NCI-H2081 (cell line): ENCODE measurements at places on chromosomes 3 and 15.
A peak's percentile ranks its signal among the peaks of the same experiment; 100 is the strongest.

DNA sequence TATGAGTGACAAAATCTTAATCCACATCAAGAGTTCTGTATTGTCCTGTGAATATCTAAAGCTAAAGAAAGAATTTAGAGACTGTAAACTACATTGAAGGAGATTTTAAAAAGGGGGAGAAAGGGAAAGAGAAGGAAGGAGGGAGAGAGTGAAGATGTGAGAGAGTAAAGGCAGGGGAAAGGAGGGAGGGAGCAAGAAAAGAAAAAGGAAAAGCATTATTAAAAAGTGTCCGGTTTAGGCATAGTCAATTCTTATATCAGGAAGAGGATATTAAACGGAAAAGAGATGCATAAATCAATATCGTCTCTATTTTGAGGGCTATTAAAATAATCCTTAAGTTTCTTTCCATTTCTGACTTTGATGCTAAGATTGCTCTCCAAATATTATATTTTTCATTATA, 332.1 kb downstream of the ROBO2 start:
- no peak for DNase-seq

DNA sequence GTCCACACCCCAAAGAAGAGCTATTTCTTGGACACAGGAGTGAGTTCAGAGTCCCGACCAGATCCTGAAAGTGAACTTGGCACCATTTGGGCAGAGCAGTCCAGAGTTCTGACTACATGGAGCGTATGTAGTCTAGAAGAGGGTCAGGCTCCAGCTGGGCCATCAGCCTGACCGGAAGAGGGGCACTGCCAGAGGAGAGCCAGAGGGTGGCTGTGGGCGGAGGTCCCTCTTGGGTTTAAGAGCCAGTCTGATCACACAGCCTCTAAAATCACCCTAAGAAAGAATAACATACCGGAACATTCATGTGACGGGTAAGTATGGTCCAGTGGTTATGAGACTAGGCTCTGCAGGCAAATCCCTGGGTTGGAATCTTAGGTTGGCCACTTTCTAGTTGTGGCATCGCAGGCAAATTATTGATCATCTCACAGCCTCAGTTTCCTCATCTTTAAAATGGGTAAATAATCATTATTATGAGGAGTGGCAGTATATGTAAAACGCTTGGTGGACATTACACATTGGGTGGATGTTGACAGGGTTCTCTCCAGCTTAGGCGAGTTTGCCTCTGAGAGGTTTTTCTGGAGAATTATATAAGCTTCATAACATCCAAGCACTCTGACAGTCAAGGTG, 2.1 kb upstream of the RAP2B start:
- no peak for DNase-seq

- DNase-seq = no peak
These were observed 36.5 kb downstream of the GOLGA6L10 start for GRCh38 chr15:82312586-82313349.

- DNase-seq = peak; percentile 61
These were observed 120.5 kb downstream of the PDZRN3 start for GRCh38 chr3:73504239-73504638.

DNA sequence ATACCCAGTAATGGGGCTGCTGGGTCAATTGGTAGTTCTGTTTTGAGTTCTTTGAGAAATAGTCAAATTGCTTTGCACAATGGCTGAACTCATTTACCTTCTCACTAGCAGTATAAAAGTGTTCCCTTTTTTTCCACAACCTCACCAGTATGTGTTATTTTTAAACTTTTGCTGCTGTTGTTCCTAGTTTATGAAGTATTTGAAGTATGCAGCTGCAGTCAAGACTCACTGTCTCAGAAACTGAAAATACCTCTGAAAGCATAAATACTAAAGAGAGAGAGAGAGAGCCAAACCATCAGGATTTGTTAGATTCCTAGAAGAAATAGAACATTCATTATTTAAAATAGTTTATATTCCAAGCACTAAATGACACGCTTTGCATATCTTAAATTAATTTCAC, 764.2 kb downstream of the NTRK3 start:
- DNase-seq = no peak

- DNase-seq = no peak
These were observed 422.0 kb upstream of the FRG2C start for GRCh38 chr3:75242012-75242735.

DNA sequence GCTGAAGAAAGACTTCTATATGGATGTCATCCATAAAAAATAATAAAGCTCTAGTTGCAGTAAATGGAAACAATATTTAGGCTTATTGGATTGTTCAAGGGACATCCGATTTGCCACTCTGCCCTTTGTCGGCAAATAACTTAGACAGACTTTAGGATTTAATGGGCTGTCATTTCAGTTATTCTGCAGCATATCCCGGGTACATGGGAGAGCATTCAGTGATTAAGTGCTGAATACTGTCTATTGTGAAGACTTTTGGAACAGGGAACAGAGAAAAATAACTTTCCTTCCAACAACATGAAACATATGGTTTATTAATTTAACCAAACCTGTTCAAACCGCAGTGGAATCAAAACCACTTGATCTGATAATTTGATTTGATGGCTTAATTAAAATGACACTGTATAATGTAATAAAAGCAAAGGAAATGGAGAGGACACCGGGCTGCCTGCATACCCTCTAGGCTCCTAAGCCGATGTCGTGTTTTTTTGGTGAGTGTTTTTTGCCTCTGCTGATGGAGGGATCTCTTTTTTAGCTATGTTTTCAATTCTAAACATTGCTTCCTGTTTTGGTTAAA, 199.3 kb downstream of the FEZF2 start:
- DNase-seq = no peak

GRCh38 chr3:142850395-142851023, 38.4 kb downstream of the PCOLCE2 start:
- DNase-seq = no peak

- no peak for DNase-seq
These were observed 21.4 kb downstream of the KPNA1 start for GRCh38 chr3:122493296-122493695.

GRCh38 chr3:145177828-145178227, 983.2 kb downstream of the PLOD2 start:
- no peak for DNase-seq

DNA sequence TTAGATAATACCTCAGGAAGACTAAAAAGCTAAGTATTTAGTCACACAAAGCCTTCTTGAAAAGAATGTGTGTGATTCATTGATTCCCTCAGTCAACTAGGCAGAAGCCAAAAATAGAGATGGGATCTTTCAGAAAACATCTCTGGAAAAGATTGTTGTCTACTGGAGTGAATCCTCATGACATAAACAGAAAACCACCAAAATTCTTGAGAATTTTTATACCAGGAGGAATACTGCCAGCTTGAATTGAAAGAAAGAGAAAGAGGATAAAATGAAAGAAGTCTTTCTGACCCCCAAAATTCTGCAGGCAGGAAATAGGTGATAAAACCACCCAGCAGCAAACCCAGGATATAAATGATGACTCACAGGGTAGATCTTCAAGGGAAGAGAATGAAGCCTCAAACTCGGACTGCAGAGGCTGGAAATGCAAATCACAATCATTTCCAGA, 363.1 kb upstream of the PLSCR5 start:
- no peak for DNase-seq

- no peak for DNase-seq
These were observed 139.1 kb downstream of the TLE3 start for GRCh38 chr15:69958496-69959084.

GRCh38 chr15:52095597-52096262, 16.8 kb downstream of the BCL2L10 start:
- DNase-seq = no peak

DNA sequence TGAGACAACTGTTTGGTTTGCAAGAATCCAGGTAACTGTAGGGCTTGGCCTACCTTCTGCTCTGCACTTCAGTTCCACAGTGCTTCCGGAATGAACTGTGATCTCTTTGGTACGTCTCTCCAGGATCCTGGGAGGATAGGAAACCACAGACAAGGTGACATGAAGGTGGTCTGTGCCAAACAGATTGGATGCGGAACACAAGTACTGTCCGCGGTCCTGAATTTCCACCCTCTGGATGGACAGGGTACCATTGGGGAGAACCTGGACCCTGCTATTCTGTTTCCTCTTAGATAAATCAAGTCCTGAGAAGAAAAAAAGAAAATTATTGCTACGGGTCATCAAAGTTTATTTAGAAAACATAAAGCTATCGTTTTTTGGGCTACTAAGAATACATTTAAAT, 17.3 kb downstream of the IGSF10 start:
- no peak for DNase-seq

DNA sequence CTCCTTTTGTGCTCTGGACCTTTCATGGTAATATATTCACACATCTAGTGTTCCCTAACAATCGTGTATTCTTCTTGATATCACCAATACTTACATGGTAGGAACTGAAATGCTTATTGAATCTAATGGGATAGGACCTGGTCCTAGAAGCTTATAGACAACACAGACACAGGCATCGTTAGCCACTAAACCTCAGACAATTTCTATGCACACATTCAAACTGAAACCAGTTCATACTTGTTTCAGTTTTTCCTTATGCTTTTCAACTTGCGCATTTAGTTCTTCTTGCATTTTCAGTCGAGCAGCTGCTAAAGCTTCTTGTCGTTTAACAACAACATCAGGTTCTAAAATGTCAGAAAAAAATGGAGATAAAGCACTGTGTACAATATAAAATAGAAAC, 2.3 kb downstream of the SELENOS start:
- no peak for DNase-seq

- no peak for DNase-seq
These were observed 54.4 kb downstream of the PGPEP1L start for GRCh38 chr15:98953000-98953787.

DNA sequence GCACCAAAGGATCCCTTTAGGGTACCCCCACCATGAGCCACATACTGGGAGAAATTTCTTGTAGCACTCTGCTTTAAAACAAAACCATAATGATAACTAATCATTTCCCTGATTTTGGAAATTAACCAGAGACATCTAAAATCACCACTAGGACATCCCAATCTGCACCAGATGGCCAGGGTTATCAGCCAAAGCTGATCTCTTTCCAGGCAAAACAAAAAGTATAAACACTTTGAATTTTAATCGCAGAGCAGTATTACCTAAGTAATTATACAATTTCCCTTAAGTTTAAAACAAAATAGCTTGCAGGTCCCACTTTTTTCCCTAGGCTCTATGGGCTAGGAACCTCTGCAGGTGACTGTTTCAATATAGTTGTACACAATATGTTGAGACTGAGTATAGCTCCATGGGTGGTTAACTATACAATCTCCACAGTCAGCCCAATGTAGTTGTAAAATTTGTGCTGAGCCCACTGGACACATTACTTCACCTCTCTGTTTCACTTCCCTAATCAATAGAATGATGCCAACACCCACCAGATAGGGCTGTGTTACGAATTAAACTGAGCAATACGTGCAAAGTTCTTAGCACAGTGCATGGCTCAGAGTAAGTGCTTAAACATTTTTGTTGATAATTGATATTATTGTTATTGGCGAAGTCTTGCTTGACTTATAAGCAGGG, 629 bp upstream of the NOX5 start:
- DNase-seq = no peak
